ENCODE measurements at places on chromosomes 7 and 10.

GRCh38 chr10:50360077-50360850 lies 108.9 kb upstream of the ASAH2 start:
- DNase-seq = no peak

- DNase-seq = no peak
These were observed 221.4 kb upstream of the PITRM1 start for GRCh38 chr10:3393958-3394357.

DNA sequence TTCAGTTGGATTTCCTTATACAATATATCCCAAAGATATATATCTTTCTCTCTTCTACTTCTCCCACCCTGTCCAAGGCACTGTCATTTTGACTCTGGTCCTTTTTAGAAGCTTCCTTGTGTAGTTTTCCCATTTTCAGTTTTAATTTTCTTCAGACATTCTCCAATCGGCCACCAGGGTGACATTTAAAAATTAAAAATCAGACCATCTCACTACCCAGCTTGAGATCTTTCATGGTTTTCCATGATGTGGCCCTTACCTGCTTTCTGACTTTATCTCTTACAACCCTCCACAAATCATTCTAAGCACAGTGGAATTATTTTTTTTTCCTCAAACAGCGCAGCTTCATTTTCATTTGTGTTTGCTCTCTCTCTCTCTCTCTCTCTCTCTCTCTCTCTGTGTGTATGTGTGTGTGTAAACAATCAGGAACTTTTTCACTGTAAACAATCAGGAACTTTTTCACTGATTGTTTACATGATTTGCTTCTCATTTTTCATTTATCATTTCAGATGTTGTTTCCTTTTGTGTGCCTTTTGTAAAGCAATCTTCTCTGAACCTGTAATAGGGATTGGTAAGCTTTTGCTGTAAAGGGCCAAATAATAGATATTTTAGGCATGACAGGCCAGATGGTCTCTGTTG lies 348.9 kb downstream of the ATRNL1 start:
- DNase-seq = no peak

DNA sequence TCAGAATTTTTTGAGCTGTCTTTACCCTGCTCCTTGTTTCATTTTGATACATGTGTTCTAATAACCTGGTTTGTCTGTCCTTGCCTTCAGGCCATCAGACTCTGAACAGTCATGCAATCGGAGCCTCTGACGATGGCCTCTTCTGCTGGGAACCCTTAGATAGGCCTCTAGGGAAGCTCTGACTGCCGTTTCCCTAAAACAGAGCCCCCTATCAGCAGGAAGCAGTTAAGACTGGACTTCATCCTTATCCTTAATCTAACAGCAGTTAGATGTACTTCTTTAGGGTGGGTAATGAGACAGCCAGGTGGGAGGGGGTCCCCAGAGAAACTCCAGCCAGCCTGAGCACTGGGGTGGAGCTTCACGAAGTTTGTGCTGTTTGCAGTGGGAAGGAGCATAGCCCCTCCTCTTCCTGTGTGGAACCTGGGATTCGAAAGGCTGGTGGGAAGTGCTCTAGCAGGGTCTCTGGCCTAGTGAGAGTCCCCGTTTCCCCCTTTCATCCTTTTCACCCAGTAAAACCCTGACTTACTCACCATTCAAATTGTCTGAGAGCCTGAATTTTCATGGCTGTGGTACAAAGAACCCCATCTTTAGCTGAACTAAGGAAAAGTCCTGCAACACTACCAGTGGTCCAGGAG lies 28.4 kb upstream of the SORCS3 start:
- no peak for DNase-seq

DNA sequence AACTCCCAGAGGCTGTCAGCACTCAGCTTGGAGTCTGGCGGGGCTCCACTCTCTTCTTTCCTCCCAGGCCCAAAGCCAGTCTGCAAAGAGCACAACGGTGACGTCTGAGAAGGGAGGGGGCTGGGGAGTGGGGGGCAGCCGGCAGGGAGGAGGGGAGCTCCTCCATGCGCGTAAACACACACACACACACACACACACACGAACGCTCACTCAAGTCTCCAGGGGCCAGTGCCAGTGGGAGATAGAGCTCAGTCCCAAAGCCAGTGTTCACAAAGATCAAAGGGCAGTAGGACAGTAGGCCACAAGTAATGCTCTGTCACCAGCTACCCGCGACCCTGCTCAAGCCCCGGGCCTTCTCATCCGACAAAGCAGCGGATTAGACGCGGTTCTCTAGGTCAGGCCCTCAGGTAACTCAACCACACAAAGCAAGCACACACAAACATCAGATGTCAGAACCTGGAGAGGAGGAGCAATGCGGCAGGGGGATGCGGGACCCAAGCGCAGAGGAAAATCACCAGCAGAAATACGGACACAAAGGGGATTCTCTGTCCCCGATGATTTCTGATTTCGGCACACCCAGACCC lies 19.9 kb downstream of the TCAF1 start:
- DNase-seq = peak; percentile 81

- DNase-seq = no peak
These were observed 61.2 kb upstream of the LRRN3 start for GRCh38 chr7:111029574-111030251.

DNA sequence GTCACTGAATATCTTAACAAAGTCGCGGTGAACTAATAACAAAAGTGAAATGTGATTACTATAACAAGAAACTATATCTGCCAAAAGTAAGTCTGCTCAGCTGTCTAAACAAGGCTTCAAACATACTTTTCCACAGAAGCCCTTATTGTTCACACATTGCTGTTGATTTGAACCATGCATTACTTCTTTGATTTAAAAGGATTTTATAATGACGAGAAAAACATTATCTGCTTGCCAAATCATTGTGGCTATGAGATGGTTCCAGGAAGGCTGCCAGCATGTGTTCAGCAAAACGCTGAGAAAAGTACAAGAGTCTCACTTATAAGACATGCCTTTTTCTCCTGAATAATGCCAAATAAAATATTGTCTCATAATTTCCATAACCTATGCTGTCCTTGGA lies 24.4 kb downstream of the RNF133 start:
- no peak for DNase-seq

GRCh38 chr10:82277591-82277990 lies 402.6 kb downstream of the NRG3 start:
- no peak for DNase-seq

GRCh38 chr10:14391342-14391741 lies 60.6 kb upstream of the FRMD4A start:
- DNase-seq = no peak

GRCh38 chr7:139702811-139703486 lies 74.8 kb downstream of the HIPK2 start:
- no peak for DNase-seq

All from Right ventricle myocardium superior (tissue), 1 donor.